ENCODE measurements at places on chromosomes 3 and 15.

DNA sequence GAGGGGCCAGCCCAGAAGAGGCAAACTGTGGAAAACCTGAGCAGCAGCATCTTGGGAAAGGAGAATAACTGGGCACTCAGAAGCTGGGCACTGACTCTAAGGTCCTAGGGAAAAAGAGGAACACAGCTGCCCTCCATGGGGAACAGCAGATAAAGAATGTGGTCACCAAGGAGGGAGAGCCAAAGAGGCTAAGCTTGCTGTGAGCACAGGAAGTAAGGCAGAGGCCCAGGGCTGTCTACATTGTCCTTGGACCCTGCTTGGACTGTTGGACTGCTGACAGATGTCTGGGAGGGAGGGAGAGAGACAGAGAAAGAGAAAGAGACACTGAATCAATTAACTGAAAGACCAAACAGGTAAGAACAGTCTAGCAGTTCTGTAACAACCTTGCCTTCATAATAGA, 4.5 kb upstream of the MNS1 start:
- no peak for DNase-seq

GRCh38 chr3:151016478-151016795, 43.9 kb upstream of the CLRN1 start:
- no peak for DNase-seq

DNA sequence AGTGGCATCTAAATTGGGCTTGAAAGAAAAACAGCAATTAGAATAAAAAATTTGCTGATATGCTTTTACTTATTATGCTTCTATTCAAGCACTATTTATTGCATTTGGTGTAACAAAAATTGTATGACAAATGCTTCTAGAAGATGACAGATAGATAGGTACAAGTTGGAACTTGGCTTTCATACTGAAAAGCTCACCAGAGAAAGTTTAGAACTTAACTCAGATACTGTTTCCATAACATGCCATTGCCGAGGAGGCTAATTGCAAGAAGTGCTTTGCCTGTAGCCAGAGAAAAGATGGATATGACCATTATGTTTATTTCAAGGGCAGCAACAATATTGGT, 123.8 kb downstream of the NFKBIZ start:
- DNase-seq, result no peak

GRCh38 chr3:98290916-98291315, 8.6 kb downstream of the OR5H2 start:
- DNase-seq, result no peak
